Kidney tubule cell (primary cell): ENCODE measurements at places on chromosomes 12 and 14.

DNA sequence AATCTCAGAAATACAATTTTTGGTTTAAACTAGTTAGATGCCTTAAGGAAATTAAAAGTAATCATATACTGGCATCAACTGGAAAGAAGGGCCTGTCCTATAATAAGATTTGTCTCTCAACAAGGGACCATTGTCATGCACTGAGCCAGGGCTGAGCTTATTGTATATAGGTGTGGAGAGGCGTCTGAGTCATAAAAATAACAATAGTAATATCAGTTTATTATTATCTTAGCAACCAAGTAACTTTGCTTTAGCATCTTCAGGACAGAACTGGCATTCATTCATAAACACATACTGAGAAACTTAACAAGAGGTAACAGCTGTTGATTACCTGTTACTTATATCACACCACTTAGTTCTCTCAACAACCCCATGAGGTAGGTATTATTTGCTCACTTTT lies 7.1 kb downstream of the KRT75 start:
- DNase-seq, result peak; percentile 33

- DNase-seq, result no peak
Measured at GRCh38 chr12:117484901-117485300, 123.5 kb upstream of the NOS1 start.

DNA sequence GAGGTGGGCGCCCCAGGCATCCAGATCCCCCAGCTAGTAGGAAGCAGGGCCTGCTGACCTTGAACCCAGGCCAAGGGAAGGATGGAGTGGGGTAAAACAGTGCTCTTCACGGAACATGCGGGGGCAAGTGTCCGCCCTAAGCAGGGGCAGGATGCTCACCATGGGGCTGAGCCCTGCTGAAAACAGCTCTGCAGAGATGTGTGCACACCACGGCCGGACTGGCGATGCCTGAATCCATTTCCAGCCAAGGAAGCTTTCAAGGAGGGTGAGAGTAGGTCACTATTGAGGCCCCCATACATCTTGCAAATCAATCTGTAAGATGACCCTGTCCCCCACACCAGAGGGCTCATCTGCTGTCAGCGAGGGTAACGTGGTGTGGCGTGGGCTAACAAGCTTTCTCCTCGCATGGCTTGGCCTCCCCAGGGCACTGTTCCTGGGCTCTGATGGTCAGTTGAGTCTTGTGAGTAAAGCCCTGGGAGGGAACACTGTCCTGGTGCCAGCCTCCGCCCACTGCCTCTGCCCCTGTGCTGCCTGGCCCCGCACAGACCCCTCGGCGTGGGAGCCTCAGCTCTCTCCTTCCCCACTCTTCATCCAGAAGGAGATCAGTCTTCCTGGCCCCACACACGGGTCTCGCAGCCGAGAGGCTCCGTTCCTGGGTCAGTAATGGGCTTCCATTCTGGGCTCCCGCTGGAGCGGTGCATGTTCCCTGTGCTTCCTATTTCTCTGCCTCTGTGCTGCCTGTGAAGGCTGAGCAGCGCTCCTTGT lies 69.1 kb downstream of the CCDC92 start:
- no peak for DNase-seq

DNA sequence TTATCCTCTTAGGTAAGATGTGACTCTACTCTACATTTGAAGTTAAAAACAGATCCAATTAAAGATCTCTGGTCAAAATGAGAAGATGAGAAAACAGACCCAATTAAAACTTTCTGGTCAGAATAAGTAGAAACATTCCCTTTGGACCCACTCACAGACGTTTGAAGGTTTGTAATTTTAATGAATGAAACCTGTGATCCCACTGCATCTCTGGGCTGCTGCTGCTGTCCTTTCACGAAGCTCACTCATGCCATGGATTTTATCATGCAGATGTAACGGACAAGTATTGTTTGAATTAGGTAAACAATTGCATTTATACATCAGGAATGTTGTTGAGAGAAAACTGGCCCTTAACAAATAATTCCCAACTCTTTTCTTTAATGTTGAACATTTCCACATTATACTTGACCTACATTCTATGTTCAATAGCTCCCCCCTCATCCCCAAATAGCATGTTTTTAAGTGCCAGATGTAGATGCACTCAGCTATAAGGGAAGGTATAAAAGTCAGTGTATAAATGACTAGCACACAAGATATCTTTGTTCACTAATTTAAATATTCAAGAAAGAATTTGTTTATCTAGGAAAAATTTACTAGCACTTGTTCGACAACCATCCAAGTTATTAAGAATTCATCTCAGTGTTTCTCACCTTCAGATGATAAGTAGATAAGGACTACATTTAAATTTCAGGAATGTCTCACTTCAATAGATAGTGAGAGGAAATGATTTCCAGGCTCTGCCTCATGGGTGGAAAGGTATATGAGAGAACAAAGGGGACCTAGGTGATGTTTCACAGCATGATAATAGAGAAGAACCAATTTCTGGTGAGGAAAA lies 202.3 kb upstream of the LMNTD1 start:
- DNase-seq, result no peak

- no peak for DNase-seq
Measured at GRCh38 chr14:50953502-50953901, 9.2 kb upstream of the PYGL start.

- DNase-seq, result peak; percentile 60
Measured at GRCh38 chr12:46965137-46965536, 114.3 kb upstream of the PCED1B start.

DNA sequence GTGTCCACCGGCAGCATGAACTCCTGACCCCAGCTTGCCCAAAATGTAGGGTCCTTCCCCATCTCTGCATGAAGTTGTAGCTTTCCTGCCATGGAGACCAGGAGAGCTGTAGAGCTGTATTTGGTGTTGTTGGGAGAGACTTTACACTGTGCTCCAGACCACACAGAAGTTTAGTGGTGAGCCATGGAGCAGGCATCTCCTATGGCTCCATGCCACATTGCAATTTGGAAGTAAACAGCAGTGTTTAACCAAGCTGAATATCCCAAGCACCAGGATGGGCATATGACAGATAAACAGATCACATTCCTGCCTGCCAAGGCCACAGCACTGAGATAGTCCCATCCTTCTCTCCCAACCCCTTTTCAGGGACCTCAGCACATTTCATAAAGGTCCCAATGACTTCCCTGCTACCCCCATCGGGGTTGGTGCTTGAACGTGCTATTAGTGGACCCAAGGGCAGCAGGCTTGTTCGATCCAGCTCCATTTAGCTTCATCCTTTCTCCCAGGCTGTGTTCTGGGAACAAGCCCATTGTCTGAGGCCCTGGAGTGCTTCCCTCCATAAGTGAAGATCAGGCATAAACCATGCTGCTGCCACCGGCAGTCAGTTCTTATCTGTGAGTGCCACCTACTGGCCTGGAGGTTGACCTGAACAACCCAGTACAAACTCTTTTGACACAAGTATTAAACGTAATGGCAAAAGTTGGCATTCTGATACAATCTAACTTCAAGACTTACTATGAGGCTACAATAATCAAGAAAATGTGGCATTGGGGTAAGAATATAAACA lies 172.3 kb upstream of the ATXN7L3B start:
- DNase-seq, result peak; percentile 56

DNA sequence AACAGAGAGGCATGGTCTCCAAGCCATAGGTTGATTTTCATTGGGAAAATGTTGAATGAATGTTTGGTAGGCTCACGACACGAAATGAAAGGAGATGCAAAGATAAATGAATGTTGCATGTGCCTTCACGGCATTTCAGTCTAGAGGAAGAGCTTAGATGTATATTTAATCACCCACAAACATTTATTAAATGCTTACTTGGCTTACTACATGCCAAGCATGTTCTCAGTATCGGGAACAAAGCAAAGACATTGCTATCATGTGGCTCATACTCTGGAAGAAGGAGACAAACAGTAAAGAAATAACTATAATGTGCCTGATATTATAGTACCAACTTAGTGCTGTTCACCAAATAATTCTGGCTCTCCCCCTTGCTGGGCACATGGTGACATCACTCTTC lies 133.5 kb downstream of the LLPH start:
- DNase-seq, result no peak

GRCh38 chr14:99352688-99353280 lies 80.8 kb upstream of the BCL11B start:
- DNase-seq, result no peak

DNA sequence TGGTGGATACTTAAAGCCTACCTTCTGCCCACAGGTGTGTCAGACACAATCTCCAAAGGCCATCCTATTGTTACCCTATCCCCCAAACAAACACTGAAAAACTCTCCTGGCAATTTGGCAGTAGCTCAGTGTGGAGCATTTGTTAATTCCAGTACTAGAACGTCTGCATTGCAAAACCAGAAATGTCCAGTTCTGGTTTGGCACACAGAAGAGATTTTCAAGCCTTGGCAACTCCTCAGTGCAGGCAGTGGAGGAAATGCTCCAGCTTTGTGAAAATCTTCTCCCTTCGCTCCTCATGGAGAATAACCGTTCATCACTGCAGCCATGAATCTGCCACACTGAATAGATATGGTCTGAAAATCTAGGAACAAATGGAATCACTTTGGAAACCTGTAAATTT lies 5.3 kb upstream of the SOCS2 start:
- DNase-seq, result no peak

GRCh38 chr12:7705846-7706245 lies 5.4 kb upstream of the DPPA3 start:
- no peak for DNase-seq

GRCh38 chr12:48881686-48882314 lies 16.1 kb upstream of the RND1 start:
- no peak for DNase-seq

GRCh38 chr12:130213249-130213648 lies 51.0 kb downstream of the FZD10 start:
- DNase-seq, result no peak

DNA sequence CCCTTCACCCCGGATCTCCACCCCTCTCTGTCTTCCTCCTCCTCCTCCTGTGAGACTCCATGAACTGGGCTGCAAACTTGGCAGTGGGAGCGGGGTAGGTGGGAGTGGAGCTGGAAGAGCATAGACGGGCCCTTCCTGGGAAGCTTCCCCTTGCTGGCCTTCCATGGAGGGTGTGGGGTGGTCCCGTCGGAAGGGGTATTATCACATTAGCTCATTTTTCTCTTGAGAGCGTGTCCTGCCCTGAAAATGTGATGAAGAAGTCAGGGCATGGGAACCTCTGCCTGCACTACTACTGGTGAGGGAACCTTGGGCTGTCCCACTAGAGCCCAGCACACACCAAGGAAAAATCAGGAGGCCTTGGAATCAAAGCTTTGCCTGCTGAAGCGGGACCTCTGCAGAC lies 66.5 kb downstream of the CACNA1C start:
- no peak for DNase-seq

GRCh38 chr14:90495357-90496276 lies 98.8 kb downstream of the CALM1 start:
- peak; percentile 54 for DNase-seq

GRCh38 chr14:77036484-77037214 lies 8.1 kb upstream of the IRF2BPL start:
- DNase-seq, result no peak

DNA sequence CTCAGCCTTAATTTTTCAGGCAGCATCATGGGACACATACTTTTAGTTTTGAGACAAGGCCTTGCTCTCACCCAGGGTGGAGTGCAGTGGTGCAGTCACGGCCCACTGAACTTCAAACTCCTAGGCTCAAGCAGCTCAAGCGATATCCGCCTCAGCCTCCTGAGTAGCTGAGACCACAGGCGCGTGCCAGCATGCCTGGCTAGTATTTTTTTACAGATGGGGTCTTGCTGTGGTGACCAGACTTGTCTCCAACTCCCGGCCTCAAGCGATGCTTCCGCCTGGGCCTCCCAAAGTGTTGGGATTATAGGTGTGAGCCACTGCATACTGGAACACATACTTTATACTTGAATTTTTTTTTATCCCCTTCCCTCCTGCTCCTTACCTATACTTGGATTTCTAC lies 2.8 kb downstream of the RDH5 start:
- peak; percentile 78 for DNase-seq

GRCh38 chr14:85634205-85634604 lies 104.3 kb downstream of the FLRT2 start:
- DNase-seq, result peak; percentile 5

DNA sequence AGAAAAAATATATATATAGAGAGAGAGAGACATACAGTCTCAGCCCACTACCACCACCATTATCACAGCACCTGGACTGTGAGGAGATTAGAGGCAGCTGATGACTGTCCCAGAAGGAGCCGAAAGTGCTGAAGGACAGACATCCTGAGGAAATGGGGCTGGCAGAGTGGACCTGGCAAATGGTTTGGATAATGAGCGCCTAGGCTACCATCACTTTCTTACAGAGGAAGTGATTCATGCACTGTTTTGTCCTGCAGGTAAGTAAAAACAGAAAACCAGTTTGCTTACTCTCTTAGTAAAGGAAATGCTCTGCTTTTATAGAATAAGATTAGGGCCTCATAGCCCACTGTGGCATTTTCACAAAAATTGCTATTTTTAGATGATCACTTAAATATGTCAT lies 28.6 kb upstream of the DNM1L start:
- peak; percentile 47 for DNase-seq

GRCh38 chr12:4282103-4282891 lies 8.7 kb downstream of the CCND2 start:
- DNase-seq, result no peak

DNA sequence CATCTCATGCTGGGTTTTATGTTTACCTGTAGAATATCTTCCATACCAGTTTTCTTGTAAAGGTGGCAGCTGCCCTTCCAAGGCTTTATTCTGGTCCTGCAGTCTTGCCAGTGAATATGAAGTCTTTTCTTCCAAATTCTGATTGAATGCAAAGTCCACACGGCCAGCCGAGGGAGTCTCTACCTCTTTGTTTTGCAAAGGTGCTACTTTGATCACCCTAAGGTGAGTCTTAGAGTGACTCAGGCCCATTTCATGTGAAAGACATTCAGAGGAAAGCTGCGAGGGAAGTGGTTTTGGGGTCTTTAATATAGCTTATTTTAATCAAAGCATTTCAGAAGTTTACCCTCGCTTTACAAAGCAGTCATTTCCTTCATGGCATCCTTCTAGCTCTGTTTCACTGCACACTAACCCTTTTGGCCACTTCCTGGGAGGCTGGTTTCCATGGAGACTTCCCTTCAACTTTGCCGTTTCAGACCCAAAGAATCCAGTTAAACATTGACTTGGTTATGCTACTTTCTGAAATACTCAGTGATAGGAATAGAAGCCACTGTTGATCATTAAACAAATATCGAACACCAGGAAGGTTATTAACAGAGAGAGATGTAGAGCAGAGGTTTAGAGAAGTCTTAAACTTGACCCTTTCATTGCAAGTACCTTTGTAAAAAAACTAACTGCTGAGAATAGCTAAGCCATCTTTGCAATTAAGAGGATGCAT lies at the start of gene CCDC198:
Gene CCDC198, minus strand, starts transcription at position 391 of the 715 bp plus-strand sequence. Its CDS starts 142 bp downstream, at position 249.
- DNase-seq, result peak; percentile 100

- no peak for DNase-seq
Measured at GRCh38 chr12:130200445-130200844, 38.2 kb downstream of the FZD10 start.
